ENCODE measurements at places on chromosomes 7 and 10.

GRCh38 chr7:5451391-5451790 is 27.8 kb upstream of the TNRC18 start:
- no peak overlapping the region for H3K27ac ChIP-seq
- peaks cover 13% of the 10 kb centered on the region for H3K4me1 ChIP-seq
- H3K27me3 ChIP-seq = no peaks in the 10 kb centered on the region
- H3K36me3 ChIP-seq = no peaks in the 10 kb centered on the region

- DNase-seq = no peak
- H3K36me3 ChIP-seq = no peaks in the 10 kb centered on the region
- no peak overlapping the region for H3K4me3 ChIP-seq
- H3K27ac ChIP-seq = no peak overlapping the region
Observed at GRCh38 chr7:131506597-131506996, 49.8 kb downstream of the PODXL start.

- no peak for DNase-seq
- H3K4me1 ChIP-seq = no peaks in the 10 kb centered on the region
- no peak overlapping the region for H3K4me3 ChIP-seq
- no peaks in the 10 kb centered on the region for H3K27me3 ChIP-seq
Observed at GRCh38 chr10:48568131-48568530, 36.7 kb downstream of the ARHGAP22 start.

DNA sequence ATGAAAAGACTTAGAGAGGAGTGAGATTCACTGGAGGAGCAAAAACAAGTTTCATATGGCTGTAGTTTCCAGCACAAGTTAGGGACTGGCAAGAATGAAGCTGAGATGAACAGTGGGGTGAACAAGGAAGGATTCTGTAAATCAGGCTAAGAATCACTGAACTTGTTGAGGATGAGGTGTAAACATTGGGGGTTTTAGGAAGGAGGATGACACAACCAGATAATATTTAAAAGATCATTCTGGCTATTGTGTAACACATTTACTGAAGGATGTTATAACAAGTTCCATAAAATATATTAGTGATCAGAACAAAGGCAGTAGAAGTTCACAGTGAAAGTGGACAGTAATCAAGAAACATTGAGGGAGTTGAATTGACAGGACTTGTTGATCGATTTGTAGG is 68.9 kb downstream of the CD36 start:
- H3K4me1 ChIP-seq = no peaks in the 10 kb centered on the region
- H3K36me3 ChIP-seq = no peaks in the 10 kb centered on the region
- H3K27me3 ChIP-seq = no peaks in the 10 kb centered on the region
- no peak overlapping the region for H3K27ac ChIP-seq

DNA sequence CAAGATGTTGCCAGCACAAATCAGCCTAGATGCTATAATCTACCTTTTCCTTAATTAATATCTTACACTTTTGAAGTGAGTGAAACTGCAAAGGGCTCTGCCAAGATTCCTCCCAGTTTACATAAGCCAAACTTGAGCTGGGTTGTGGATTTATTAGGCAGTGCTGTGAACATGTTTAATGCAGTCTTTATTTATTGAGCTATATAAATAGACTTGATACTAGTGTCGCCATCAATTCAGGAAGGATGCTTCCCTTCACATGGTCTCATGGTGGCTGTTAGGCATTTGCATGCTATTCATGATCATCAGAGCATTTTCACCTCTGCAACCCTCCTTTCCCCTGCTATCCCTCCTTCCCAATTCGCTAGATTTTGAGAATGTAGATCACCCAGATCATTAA is 40.2 kb downstream of the PLEKHS1 start:
- no peaks in the 10 kb centered on the region for H3K27me3 ChIP-seq
- no peaks in the 10 kb centered on the region for H3K36me3 ChIP-seq
- H3K4me1 ChIP-seq = peaks cover 8% of the 10 kb centered on the region
- no peak for DNase-seq

- H3K27me3 ChIP-seq = no peaks in the 10 kb centered on the region
- H3K4me1 ChIP-seq = peaks cover 7% of the 10 kb centered on the region
- H3K27ac ChIP-seq = no peak overlapping the region
- H3K36me3 ChIP-seq = no peaks in the 10 kb centered on the region
Observed at GRCh38 chr10:23461557-23461956, 22.7 kb downstream of the OTUD1 start.

All from suprapubic skin (tissue), 4 donors.